A172 (cell line): ENCODE measurements at places on chromosomes 7 and 10.

DNA sequence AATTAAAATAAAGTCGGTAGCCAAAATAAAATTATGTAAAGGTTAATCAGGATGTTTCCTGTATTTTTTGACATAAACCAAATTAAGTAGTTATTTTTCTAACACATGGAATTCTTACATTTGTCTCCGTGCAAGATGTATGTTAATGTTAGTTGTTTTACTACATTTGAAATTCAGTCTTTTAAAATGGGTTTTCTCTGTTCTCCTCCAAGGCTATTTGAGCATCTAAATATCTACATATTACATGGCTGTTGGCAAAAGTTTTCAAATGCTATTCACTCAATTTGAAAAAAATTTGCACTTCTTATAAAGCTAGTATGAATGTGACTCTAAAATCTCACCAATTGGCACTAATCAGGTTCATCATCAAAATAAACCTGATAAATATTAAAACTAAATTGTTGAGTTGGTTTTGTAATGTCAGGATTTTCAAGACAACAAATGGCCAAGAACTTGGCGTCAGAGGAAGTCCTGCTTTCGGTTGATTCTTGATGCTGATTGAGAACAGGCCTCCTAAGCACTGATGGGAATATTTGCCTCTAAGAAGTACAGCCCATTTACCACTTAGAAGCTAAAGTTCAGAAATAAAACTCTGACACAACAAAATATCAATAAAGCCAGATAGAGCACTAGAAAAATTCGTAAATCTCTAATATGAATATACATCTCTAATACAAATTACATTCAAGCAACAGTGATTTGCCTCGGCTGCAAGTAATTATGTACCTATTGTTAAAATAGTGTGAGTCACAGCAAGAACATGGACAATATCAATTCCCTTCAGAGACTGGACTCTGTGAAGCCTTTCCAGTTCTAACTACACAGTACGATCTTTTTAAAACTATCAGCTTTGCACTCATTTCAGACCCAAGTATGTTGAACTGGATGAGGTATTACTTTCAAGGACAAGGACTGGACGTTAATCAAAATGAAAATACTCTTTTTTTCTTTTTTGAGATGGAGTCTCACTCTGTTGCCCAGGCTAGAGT lies 733.1 kb upstream of the C7orf33 start:
- no peak for DNase-seq

DNA sequence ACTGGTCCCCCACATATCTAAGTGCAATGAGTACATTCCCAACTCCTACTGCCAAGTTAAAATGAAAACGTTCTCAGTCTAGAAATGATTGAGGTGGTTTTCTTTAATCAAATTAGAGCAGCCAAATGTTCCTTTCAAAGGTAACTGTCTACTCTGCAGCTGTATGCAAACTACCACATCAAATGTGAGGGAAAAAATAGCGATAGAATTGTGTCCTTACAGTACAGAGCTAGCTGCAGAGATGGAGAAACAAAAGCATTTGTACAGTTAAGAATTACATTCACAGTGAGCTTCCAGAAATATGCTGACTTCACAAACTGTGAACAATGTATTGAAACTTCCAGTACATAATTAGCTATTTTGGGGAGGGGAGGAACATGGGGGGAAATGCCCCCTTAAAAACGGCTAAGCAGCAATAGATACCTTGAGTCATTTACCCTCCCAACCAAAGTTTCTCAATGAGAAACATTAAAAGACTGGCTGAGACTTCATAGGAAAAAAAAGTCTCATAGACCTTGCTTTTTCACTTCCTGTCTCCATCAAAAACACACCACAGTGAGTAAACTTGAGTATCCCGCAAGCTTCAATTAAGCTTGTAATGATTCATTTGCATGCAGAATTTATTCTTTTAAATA lies 22.9 kb downstream of the CDK6 start:
- no peak for DNase-seq

DNA sequence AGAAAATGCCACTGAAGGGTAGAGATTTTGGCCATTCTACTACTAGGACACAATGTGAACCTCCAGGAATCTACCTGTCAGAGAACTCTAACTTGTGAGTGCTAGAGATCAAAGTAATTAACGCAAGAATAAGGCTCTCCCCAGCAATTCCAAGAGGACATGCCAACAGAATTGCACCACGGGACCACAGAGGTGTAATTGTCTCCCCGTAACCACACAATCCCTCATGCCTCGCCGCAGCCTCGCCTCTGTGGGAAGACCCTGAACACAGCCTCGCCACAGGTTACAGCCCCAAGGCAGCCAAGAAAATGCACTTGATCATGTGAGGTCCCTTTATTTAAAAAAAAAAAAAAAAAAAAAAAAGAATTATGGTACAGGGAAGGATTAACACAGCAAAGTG lies 29.5 kb downstream of the CDCA7L start:
- no peak for DNase-seq

- no peak for DNase-seq
These were observed 82.7 kb upstream of the KMT2E start for GRCh38 chr7:104931181-104931781.

- no peak for DNase-seq
These were observed 181.8 kb upstream of the MDFIC start for GRCh38 chr7:114740095-114740494.

DNA sequence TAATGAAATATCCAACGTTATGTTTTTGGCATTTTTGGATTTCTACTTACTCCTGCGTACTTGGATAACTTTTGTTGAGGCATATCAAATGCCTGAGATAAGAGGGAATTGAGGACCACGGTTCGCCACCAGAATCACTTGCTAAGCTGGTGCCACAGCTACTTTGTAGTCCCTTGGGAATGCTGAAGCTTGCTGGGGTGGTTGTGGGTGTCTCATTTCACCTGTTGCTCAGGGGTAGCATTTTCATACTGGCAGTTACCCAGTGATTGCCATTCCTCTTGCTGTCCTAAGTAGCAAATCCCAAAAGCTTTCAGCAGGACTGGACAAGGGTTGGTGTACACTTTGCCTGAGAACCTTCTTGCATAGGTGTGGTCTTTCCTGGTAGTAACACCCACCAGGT lies 75.2 kb downstream of the CREB5 start:
- DNase-seq = no peak
